GM18507 (cell line): ENCODE measurements at places on chromosomes 2 and 18.

GRCh38 chr2:100418406-100418962 lies 1.0 kb upstream of the CHST10 start:
- no peak for DNase-seq

DNA sequence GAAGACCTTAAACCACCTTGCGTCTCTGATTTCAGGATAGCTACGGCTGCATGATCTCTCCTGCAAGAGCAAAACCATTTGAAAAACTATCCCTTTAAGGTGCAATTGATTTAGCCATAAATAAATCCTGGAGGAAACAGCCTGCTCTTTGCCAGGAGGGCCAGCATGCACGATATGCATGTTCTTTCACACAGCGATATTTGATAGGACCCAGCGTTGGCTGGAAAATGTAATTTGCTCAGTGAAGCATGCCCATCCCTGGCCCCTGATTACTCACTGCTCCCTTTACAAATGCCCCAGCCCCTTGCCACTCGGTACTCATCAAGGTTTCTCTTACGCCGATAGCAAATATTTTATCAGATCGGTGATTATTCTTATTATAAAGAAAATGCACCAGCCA lies 315.4 kb downstream of the CDH2 start:
- DNase-seq = no peak

DNA sequence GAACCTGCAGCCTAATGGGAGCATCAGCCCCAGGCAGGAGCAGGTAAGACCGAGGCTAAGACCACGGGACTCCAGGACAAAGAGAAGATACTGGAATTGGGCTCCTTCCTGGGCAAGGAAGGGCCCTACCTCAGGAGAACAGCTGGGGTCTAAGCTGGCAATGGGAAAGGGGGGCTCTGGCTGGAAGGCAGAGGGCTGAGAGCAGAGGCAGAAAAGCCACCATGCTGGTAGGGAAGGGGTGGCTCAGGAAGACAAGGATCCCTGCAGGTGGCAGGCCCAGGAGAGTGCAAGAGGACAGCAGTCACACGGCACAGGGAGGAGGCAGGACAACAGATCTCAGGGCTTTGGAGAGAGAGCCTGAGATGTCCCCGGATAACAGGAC lies 203.5 kb downstream of the NDUFA10 start:
- DNase-seq = no peak

DNA sequence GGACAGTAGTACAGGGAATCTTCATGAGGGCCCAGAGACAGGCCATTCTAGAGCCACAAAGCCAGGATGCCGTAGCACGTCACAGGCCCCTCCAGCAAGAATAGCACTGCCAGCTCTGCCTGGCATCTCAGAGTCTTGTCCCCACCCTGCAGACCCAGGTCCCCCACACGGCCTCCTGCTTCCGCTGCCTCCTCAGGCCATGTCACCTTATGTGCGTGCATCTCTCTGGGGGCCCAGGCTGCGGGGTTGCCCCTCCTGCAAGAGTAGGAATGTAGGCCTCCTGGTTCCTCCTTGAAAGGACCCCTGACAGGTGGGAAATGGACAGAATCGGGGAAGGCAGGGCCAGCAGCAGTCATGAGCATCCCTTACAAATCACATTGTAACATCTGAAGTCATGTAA lies 49.8 kb downstream of the ADI1 start:
- no peak for DNase-seq

- no peak for DNase-seq
These were observed 31.8 kb downstream of the CYRIA start for GRCh38 chr2:16633621-16634430.

GRCh38 chr2:231597014-231597611 lies 4.4 kb downstream of the TEX44 start:
- no peak for DNase-seq

DNA sequence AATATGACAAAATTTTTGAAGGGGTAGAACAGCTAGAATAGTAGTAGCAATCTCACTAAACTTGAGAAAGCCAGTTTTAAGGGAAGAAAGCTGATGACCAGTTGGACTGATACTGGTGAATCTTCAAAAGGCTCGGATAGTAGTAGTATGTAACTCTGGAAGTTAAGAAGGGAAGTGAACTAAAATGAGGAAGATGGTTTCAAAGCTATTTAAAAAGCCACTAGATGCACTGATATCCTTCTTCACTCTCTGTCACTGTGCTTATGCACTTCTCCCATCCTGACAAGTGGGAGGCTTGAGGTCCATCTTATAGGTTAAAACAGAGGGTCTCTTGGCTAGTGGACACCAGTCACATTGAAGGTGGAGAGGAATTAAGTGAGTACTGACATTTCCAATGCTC lies 141.1 kb downstream of the NCOA1 start:
- DNase-seq = no peak

DNA sequence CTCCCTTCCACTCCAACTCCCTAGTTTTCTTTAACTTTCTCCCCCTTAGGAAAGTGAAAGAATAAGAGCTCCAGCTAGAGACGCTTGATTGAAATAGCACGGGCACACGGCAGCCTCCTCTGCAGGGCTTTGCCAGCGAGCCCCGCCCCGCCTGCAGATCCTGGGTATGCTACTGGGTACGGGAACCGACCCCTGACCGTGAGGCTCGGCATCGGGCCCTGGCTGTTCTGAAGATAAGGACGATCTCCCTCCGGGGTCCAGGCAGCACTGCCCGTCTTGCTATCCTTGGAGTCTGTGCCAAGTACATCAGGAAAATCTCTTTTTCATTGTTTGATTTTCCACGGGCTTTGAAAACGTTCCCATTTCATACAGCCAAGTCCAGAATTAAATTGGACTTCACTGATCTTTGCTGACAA lies 284.5 kb downstream of the MTX2 start:
- no peak for DNase-seq

DNA sequence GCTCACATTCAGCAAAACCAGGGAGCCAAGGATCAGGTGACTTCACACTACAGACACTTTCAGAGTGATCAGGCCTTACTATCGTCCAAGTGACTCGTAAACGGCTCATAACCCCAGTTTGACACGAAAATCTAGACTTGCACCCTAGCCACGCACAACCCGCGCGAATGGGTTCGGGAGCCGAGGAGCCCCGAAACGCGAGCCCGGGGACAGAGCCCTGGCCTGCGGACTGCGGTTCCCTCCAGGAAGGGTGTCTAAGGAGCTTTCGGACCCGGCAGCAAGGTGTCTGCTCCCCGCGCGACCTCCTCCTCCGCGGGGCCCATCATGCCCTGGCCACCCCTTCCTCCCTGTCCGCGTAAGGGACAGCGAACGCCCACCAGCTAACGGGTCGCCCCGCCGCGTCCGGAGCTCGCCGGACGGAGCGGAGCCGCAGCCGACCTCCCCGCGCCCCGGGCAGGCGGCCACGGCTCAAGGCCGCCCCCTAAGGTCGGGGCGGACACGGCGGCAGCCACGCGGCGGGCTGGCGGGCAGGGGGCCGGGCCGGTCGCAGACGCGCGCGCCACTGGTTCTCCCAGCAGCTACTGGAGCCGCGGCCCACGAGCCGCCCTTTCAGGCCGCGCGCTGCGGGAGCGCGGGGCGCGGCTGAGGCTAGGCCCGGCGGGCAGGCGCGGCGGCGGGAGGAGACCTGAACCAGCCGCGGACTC lies 575 bp downstream of the ATL2 start:
- DNase-seq = peak; percentile 61
